Frontal cortex (tissue), 4 donors: ENCODE measurements at places on chromosomes 13 and 19.

DNA sequence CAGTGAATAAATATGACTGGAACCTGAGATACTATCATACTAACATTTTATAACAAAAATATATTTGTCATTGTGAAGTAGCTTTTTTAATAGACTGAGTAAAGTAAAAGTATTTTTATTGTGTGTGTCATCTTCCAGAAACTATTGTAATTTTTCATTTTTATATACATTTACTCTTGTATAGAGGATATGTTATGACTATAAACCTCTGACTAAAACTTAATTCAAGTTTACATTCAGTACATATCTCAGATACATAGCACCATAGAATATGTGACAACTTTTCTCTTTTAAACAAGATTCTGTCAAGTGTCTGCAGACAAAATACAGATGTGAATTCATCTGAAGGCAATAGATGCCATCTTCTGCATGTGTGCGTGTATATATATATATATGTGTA is 704.3 kb downstream of the SLITRK1 start:
- DNase-seq: no peak

GRCh38 chr13:66506979-66507378 is 723.2 kb downstream of the PCDH9 start:
- DNase-seq: no peak

DNA sequence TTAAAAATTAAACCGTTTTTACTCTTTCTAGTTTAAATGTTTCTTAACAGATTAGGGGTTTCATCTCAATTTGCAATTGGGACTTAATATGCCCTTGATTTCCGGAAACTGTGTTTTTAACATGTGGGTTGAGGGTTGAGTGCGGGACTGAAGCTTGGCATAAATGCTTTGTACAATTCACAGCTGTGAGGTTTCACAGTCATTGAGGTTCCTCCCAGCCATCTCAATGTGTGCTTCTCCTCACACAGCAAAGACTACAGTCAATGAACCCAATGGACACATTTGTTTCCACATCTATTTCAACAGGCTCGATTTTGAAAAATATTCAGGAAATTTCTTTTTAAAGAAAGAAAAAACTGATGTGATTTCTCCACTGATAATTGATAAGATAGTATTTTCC is 328.6 kb downstream of the TBC1D4 start:
- DNase-seq: no peak

- DNase-seq: no peak
Measured at GRCh38 chr19:39379865-39380396, 11.0 kb downstream of the PAF1 start.

DNA sequence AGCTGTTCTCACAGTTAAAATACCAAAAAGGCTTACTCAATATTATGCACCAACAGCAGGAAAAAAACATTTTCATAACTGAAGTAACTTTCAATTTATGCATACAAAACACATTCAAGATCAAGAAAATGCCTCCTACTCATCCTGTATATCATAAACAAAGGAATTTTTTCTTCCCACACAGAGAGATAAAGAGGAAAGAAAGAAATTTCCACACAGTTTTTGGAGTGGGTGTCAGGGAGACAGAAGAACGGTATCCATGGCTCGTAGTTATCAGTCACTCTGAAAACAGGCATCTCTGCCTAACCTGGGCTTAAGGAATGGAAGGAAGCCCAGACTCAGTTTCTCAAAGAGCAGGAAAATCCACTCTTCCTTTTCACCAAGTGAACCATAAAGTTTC is 92.4 kb upstream of the SIAH3 start:
- no peak for DNase-seq

- no peak for DNase-seq
Measured at GRCh38 chr19:38917921-38918491, 6.0 kb upstream of the CCER2 start.

DNA sequence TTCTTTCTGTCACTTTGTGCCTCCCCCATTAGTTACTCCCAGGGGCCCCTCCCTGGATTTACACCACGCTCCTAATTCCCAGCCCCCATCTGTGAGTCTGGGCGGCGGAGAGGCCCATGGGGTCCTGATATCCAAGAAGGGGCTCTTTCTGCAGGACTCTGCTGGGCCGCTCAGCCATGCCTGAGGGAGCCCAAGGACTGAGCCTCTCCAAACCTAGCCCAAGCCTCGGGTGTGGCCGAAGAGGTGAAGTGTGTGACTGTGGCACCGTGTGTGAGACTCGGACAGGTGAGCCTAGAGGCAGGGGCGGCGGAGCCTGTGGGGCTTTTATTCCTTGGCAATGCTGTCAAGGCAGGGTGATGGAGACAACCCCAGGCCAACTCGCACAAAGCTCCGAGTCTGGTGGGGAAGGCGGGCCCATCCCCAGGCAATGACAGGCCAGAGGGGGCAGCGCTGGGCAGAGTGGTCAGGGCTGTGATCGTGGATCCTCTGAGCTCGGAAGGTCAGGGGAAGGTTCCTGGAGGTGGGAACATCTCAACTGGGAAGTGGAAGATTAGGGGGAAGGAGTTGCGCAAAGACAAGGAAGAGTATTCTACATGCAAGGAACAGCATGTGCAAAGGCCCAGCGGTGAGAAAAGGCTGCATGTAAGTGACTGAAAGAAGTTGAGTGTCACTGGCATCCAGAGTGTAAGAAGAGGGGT is 1.6 kb downstream of the PLEKHG2 start:
- DNase-seq: no peak

DNA sequence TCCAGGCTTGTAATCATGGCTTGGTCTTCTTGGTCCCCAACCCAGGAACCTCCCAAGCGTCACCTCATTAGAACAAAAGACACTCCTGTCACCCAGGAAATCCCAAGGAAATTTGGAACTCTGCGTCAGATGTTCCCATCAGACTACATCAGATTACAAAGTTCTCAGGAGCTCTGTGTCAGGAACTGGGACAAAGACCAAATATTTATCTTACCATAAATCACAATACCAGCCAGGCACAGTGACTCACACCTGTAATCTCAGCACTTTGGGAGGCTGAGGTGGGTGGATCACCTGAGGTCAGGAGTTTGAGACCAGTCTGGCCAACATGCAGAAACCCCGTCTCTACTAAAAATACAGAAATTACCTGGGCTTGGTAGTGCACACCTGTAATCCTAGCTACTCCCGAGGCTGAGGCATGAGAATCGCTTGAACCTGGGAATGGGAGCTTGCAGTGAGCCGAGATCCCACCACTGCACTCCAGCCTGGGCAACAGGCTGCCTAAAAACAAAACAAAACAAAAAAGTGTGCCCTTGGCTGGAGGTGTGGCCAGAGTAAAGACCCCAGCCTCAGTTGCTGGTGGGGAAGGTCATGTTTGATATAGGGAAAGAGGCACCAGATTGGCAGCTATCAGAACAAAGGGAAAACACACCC is 16.7 kb upstream of the CCDC124 start:
- no peak for DNase-seq

DNA sequence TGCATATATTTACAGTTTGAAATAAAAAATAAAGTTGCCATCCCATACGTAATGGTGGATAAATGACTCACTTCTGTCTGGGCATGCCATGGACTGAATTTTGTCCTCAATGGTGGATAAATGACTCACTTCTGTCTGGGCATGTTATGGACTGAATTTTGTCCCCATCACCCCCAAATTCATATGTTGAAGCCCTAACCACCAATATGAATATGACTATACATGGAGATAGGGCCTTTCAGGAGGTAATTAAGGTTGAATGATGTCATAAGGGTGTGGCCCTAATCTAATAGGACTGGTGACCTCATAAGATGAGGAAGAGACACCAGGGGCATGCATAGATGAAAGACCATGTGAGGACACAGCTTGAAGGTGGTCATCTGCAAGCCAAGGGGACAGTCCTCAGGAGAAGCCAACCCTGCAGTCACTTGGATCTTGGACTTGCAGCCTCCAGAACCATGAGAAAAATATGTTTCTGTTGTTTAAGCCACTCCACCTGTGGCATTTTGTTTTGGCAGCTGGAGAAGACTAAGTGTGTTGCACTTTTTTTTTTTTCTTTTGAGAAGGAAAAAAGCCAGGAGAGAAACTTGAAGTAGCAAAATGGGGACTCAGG is 41.8 kb downstream of the RFC3 start:
- DNase-seq: no peak

DNA sequence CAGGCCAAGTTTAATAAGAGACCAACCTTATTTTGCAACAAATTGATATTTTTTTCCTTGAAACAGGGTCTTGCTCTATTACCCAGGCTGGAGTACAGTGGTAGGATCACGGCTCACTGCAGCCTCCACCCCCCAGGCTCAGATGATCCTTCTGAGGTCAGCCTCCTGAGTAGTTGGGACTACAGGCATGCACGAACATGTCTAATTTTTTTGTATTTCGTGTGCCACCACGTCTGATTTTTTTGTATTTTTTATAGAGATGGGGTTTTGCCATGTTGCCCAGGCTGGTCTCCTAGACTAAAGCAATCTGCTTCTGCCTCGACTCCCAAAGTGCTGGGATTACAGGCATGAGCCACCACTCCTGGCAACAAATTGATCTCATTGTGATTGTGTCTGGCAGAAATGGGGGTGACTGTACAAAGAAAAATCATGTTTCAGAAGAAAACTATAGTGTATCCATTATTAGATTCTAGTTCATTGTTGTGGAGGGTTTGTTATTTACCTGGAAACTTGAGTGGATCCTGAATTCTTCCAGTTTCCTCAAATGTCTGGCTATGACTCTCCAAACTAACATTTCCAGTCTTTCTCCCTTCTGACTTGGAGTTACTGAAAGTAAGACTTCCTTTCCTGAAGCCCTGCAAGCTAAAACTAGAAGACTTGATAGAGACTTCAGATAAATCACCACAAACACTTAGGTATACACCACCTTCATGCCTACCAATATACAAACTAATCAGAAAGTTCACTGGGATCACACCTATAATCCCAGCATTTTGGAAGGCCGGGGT is 17.3 kb upstream of the AKT2 start:
- no peak for DNase-seq

DNA sequence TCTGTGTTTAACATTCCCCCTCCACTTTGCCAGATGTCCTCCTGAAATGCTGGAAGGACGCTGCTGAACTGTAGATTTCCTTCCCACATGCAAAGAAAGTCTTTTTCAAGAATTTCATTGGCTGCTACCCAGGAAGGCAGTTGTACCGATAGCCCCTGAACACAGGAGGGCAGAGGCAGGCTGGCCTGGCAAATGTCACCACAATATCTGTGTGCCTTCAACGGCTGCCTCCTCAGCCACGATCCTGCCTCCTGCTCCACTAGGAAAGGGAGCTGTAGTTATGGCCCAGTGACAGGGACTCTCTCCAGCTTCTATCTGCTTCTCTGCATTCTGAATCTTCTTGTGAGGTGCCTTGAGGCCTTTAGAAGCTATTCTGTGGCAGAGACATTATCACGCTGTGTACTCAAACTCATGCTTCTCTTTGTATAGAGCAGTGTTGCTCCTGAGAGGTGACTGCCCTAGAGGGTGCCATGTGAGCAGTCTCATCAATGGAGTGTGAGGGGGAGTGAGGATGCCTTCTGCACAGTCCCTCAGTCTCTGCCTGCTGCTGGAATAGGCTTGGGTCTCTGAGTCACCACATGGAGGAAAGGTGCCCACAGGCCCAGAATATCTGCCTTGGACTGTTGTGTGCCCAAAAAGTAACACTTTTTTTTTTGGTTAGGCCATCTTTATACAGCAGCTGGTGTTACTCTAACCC is 279.8 kb downstream of the DNAJC15 start:
- DNase-seq: no peak

DNA sequence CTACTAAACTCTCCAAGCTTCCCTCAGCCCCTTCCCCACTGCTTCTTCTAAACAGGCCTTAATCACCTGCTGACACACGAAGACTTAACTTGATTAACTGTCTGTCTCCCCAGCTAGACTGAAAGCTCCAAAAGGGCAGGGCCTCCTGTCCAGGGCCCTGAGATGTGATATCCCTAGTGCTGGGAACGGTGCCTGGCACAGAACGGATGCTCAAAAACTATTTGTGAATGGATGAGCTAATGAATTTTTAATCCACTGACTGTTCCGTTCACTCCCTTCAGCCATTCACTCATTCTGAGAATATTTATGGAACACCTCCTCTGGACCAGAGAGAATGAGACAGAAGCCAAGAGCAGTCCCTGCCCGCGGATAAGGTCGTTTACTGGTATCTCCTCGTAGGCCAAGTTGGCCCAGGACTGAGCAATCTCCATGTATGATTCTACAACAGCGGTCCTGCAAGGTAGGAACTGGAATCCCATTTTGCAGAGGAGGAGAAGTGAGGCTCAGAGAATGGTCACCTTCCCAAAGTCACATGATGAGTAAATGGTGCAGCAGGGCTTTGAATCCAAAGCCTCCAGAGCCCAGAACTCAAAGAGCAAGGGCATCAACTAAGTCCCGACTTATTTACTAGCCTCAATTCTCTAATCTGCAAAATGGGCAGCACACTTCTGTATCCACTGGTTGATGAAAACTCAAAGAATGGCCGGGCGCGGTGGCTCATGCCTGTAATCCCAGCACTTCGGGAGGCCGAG is 3.4 kb downstream of the DMWD start:
- DNase-seq: no peak

DNA sequence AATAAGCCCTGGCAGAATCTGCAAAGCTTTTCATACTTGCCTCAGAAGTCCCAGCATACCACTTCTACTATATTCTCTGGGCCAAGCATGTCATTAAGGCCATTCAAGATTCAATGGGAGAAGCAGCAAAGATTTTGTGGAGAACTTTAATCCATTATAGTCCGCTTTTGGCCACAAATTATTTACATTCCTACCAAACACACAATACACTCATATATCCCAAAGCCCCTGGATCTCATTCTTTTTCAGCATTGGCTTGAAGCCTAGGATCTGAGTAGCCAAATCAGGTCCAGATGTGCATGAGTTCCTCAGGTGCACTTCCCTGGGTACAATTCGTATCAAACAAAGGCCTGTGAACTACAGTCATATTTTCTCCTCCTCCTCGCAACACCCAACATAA is 203.4 kb downstream of the NDFIP2 start:
- no peak for DNase-seq

GRCh38 chr13:99823961-99824360 is 147.6 kb downstream of the ZIC5 start:
- DNase-seq: no peak

DNA sequence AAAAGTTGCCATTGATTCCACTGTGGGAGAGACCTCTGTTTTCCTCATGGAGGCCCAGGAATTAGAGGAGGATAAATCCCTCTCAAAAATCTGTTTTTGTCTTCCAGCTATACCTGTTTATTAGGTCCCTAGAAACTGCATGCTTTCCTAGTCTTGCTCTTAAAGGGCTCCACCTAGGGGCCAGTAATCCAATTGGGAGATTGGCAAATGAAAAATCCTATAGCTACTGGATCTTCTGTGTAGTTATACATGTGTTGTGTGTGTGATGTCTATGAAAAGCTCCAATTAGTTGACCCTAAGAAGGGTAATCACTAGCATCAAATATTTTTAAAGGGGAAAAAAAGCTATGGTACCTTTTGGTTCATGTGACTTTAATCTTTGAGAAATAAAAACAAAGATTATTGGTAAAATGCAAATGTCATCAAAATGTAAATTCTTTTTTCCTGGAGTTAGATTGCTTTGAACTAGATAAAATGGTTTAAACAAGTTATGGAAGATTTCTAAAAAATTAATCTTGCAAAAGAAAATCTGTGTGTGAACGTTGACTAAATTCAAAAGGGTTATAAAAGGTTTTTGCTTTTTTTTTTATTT is 63.4 kb upstream of the C1QTNF9B start:
- DNase-seq: no peak
